ENCODE measurements at places on chromosomes 7 and 10.

GRCh38 chr10:46296641-46297141 is 9.9 kb downstream of the ANTXRL start:
- no peak for DNase-seq

- no peak for DNase-seq
Measured at GRCh38 chr7:11699666-11700065, 132.3 kb downstream of the THSD7A start.

- no peak for DNase-seq
Measured at GRCh38 chr10:107157071-107157470, 7.4 kb downstream of the SORCS1 start.

GRCh38 chr7:14767716-14768425 is 134.7 kb downstream of the DGKB start:
- no peak for DNase-seq

DNA sequence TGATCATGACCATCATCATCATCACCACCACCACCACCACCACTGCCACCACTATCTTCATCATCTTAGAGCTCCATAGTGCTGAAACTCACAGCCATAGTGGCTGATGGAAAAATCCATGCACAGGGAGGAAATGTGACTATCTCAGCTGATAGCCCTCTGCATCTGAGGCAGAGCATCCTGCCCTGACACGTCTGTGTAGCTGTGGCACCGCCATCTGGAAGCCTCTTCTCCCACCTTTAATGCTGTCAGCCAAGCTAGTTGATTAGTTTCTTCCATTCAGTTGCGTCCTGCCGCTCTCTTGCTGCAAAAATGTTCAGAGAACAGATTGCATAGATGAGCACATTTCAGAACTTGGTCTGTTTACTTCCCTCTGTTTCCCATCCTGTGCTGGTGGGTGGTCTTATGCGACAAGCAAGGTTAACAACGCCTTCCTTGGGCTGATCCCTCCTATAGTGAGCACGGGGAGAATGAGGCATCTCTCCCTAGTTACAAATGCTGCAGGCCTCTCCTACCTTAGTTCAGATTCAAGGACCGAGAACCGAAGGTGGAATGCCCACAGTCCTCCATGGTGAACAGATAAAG is 478.6 kb downstream of the PLXNA4 start:
- DNase-seq = no peak

GRCh38 chr10:35768731-35769130 is 126.6 kb upstream of the FZD8 start:
- DNase-seq = no peak

DNA sequence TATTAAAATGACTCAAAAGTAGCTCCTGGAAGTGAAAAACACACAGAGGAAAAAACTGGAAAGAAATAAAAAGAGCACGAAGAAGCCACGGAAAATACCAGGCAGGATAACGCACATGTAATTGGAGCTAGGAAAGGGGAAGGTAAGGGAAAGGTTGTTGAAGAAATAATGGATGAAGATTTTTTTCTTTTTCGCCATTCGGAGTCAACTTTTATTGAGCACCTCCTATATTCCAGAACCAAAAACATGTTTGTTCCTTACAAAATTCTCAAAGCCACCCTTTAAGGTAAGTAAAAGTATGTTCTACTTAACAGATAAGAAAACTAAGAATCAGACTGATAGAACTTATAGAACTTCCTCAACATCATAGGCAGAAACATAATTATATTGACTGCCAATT is 32.8 kb upstream of the PTPRN2 start:
- no peak for DNase-seq

All from activated T-cell treated with anti-CD3 and anti-CD28 coated beads for 48 hours (primary cell).